ENCODE measurements at places on chromosomes 12 and 14.

DNA sequence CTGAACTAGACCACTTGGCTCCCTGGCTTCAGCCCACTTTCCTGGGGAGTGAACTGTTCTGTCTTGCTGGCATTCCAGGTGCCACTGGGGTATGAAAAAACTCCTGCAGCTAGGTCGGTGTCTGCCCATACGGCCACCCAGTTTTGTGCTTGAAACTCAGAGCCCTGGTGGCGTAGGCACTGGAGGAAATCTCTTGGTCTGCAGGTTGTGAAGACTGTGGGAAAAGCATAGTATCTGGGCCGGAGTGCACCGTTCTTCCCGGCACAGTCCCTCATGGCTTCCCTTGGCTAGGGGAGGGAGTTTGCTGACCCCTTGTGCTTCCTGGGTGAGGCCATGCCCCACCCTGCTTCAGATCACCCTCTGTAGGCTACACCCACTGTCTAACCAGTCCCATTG lies 33.8 kb downstream of the TRAFD1 start:
- DNase-seq, result no peak

DNA sequence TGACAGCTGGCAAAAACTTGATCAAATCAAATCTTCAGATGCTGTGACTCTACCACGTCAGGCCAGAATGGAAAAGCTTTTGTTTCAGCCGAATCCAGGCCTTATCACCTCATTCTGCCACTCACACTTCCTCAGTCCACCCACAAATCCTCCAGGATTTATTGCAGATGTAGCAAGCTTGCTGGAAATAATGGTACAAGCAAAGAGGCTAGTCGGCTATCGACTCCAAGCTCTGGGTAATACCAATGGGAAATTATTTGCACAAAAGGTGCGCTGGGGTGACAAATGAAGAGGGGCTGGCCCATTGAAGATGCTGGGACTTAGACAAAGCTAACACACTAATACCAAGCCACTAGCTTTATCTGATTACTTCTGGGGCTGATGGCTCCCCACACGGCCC lies 250.5 kb downstream of the ASCL1 start:
- DNase-seq, result no peak

DNA sequence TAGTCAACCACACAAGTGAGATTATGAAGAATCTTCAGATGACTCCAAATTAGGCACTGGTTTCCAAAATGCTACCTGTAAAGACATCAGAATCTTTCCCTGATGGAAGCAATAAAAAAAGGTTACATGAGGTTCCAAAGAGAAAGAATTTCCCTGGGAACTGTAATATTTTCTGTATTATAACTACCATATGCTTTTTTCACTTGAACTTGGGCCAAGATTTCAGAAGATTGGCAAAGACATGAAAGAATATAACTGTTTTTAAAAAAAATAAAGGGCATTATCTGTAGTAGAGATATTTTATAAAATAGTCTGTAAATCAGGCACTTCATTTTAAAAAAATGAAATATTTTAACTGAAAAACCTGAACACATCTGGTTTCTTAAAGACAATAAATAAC lies 12.9 kb downstream of the HECTD1 start:
- no peak for DNase-seq

DNA sequence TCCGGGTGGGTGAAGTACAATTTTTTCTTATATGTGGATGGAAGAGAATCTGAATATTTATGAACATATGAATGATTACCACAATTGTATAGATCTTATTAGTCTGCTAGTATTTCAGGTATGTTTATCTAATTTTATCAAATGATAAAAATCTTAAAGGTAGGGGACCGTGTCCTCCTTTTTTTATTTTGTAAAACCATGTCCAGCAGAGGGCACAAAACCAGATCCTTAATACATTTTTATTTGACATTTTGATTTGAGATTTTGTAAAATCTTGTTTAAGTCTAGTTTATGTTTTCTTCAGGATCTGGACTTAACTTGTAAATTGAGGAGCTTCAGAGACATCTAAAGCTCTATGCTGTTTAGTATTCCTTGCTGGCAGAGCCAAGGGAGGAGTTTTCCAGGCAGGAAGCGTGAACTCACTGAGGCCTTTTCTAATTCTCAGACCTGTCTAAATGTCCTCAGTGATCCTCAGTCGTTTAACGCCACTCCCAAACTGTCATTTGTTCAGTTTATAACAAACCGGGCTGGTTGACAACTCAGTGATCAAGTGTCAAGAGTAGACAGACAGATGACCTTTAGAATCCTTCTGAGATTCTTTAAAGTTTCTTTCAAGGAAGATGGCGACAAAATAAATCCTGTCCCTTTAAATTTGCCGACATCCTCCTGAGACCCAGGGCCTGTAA lies 263.9 kb downstream of the KTN1 start:
- no peak for DNase-seq

- DNase-seq, result no peak
These were observed 271.4 kb downstream of the RASSF9 start for GRCh38 chr12:85564786-85565185.
